Activated T-cell treated with anti-CD3 and anti-CD28 coated beads, Interleukin-2, amount 50 U/mL, for 4 hours (primary cell): ENCODE measurements at places on chromosomes 4 and X. TPM values are rescaled to one million over a fixed set of nuclear protein-coding genes. Genes with fewer than 3 reads are reported as not detected.

DNA sequence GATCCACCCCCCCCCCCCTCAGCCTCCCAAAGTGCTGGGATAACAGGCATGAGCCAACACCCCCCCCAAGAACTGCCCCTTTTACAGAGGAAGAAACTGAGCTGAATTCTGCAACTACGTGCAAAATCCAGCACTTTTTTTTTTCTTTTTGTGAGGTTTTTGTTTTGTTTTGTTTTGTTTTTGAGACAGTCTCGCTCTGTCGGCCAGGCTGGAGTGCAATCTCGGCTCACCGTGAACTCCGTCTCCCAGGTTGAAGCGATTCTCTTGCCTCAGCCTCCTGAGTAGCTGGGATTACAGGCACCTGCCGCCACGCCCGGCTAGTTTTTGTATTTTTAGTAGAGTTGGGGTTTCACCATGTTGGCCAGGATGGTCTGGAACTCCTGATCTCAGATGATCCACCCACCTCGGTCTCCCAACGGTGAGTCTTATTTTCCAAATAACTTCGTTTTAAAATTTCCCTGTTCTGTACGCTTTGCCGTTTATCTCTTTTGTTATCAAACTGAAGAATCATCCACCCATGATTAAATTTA lies 4.9 kb downstream of the CRLF2 start:
- DNase-seq = no peak

- no peak for DNase-seq
Observed at GRCh38 chrX:15107367-15107988, 162.4 kb downstream of the ASB9 start.

DNA sequence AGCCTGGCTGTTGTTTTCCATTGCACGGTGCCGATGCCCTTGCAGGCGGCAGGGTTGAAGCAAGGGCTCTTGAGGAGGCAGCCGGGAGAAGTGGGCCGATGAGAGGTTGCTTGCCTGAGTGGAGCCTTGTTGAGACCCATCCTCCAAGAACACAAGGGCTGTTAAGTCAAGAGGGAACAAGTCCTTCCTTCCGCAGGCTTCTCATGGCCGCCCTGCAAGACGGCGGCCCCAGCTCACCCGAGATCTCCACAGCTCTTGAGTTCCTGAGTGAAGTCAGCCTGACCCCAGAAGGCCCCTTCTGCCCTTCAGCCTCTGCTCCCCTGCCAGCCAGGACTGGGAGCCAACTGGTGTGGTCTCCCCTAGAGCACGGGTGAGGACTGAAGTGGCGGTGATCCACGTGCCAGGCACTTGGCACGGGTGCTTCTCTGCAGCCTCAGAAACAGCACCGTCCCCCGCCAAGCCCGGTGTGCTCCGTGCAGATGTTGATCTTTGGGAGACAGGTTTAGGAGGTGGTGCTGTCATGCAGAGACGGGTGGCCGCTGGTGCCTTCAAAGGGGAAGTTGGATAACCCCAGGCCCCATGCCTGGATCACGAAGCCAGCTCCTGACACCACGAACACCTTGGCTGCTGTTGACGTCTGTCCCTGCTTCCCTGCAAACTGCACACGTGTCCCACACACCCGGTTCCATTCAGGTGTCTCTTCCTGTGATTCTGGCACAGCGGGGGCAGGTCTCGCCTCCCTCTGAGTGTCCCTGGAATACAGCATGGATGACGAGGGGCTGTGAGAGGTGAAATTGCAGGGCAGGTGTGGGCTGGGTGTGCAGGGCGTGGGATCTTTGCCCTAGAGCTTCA lies 164.4 kb upstream of the PSAPL1 start:
- no peak for DNase-seq

DNA sequence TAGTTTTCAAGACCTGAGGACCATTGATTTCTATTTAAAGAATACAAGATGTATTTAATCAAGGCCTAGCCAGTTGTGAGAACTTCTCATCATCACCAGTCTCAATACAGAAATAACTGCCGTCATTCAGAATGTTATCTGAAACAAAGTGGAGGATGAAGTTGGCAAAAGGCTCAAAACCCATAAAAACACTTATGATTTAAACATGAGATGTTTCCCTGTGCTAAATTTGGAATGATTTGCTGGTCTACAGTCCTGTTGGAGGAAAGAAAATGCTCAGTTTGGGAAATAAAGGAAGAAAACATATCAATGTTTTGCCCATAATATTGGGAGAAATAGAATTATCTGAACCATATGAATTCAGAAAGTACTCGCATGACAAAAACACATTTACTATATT lies 192.2 kb downstream of the ADGRA3 start:
- no peak for DNase-seq

The STK32B gene
- total RNA-seq = not detected
